ENCODE measurements at places on chromosomes 3 and 15.
A peak's percentile ranks its signal among the peaks of the same experiment; 100 is the strongest.

- H3K27ac ChIP-seq = no peak overlapping the region
- DNase-seq = no peak
- H3K36me3 ChIP-seq = no peaks in the 10 kb centered on the region
- peaks cover 21% of the 10 kb centered on the region for H3K27me3 ChIP-seq
- H3K4me1 ChIP-seq = peaks cover 9% of the 10 kb centered on the region
Measured at GRCh38 chr15:63387748-63388493, 6.3 kb upstream of the CA12 start.

DNA sequence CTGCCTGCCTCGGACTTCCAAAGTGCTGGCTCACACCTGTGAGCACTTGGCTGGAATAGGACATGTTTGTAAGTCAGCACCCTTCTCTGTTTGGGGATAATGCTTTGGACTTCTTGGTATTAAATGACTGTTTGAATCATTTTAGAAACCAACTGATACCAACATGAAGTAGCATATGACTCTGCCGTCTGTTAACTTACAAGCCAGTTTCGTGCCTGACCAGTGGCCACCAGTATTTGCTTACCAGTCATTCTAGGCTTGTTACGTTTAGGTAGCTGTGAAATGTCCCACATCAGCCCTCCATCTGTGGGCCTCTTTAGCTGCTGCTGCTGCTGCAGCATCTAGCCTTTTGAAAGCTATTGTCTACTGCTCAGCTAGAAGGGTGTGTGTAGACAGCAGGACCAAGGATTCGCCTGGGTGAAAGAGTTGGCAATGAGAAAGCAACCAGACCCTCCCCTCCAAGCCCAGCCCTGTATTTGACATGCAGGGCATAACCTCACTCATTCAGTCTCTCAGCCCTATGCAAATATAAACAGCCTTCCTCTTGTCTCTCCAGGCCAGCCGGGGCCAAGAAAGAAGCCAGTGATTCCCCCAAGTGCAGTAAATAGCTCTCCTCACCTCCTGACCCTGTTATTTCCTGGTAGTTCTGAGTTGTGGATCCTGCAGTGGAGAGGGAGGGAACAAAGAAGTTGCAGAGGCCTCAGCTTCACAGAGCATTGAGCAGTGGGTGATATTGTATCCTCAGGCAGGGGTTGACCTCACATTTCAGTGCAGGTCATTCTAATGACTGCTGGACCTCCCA lies 51.0 kb downstream of the NKIRAS1 start:
- H3K4me1 ChIP-seq = peaks cover 29% of the 10 kb centered on the region
- peaks cover 6% of the 10 kb centered on the region for H3K36me3 ChIP-seq
- H3K4me3 ChIP-seq = no peak overlapping the region
- H3K27ac ChIP-seq = peak overlapping the region; percentile 15

- H3K27ac ChIP-seq = no peak overlapping the region
- H3K27me3 ChIP-seq = no peaks in the 10 kb centered on the region
- peak overlapping the region; percentile 73 for H3K4me3 ChIP-seq
- DNase-seq = no peak
- H3K4me1 ChIP-seq = peaks cover 30% of the 10 kb centered on the region
Measured at GRCh38 chr3:112086875-112087524, 811 bp downstream of the C3orf52 start.

- DNase-seq = peak; percentile 60
- no peak overlapping the region for H3K27ac ChIP-seq
- H3K36me3 ChIP-seq = no peaks in the 10 kb centered on the region
- H3K27me3 ChIP-seq = peaks cover 25% of the 10 kb centered on the region
Measured at GRCh38 chr15:91849749-91850161, 3.8 kb upstream of the SLCO3A1 start.

DNA sequence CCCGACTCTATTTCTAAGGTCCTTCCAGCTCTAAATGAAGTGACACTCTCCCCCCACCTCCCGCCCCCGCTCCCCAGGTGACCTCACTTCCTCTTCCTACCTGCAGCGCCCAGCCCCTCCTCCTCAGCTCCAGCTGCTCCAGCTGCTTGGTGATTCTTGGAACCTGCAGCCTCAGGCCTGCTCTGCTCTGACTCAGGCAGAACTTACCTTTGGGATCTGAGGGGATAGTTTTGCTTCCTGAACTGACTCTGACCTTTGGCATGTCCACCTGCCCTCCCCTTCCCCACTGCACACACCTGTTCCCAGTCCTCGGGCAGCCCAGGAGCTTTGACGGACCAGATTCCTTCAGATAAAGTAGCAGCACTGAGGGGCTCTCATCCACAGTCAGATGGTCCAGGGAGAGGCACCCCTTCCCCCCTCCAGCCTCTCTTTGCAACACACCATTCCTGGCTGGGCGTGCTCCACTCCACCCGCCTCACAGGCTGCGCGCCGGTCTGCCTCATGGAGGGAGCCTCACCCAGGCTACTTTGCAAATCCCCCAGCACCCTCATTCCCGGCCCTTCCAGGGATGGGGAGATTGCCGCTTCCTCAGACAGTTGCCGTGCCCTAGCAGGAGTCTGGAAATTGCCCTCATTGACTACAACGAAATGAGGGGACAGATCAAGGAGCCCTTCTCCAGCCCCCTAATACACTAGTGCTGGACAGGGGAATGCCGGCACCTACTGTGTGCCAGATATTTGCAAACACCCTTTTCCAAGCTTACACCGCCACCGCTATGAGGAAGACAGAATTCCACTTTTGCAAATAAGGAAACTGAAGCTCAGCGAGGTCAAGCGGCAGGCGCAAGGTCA lies 692 bp upstream of the C15orf39 start:
- H3K27ac ChIP-seq = peak overlapping the region; percentile 83
- no peaks in the 10 kb centered on the region for H3K27me3 ChIP-seq

GRCh38 chr15:33442449-33442848 lies 131.7 kb downstream of the RYR3 start:
- H3K4me3 ChIP-seq = no peak overlapping the region
- H3K27me3 ChIP-seq = no peaks in the 10 kb centered on the region
- no peak for DNase-seq
- H3K27ac ChIP-seq = no peak overlapping the region
- H3K36me3 ChIP-seq = no peaks in the 10 kb centered on the region

DNA sequence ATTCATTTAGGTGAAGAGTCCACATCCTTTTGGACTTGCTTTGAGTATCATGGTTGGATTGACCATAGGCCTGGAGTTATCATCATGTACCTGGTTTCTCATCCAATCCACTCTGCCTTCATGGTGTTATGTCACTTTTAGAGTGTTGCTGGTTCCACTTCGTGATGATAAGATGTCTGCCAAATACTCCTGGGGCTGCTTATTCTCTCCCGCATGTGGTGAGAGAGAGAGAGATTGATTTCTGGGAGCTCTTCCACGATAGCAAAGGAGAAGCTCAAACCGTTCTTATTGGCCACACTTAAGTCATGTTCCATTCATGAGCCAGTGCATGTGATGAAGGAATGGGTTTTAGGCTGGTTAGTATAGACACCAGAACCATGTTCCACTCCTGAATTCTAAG lies 47.6 kb downstream of the MITF start:
- no peaks in the 10 kb centered on the region for H3K4me1 ChIP-seq
- H3K4me3 ChIP-seq = no peak overlapping the region
- no peak for DNase-seq
- H3K27ac ChIP-seq = no peak overlapping the region

DNA sequence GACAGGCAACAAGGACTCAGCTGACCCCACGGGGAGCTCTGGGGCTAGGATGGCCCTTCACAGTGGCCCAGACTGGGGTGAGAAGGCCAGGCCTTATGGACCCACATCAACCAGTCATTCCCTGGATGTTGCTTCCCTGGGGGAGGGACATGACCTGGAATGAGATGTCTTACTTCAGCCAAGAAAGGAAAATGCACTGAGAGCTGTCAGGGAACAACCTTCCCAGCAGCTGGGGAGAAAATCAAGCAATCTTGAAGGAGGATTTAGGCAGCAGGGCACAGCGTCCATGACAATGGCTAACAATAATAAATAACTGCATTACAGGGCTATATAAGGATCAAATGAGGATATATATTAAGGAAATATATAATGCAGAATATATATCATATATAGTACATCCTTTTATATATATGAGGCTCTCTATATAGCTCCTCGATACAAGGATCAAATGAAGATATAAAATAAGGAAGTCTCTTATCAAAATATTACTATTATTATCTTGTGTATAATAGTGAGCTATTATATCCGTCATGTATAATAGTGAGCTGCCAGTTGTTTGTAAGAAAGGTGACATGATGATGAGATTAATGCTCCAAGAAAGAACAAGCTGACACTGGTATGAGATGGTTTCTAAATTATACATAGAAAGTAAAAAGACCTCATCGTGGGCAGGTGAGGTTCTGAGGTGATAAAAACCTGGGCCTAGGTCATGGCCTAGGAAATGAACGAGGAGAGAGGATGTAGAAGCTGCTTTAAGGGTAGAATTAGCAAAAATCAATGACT lies 117.8 kb upstream of the LIPC start:
- peak overlapping the region; percentile 10 for H3K27ac ChIP-seq
- H3K4me1 ChIP-seq = peaks cover 11% of the 10 kb centered on the region
- no peaks in the 10 kb centered on the region for H3K27me3 ChIP-seq
- no peak for DNase-seq
- no peaks in the 10 kb centered on the region for H3K36me3 ChIP-seq
- H3K4me3 ChIP-seq = no peak overlapping the region

- no peak overlapping the region for H3K27ac ChIP-seq
- peaks cover 6% of the 10 kb centered on the region for H3K36me3 ChIP-seq
- no peak for DNase-seq
- H3K27me3 ChIP-seq = no peaks in the 10 kb centered on the region
- no peaks in the 10 kb centered on the region for H3K4me1 ChIP-seq
Measured at GRCh38 chr3:128753715-128754114, 27.7 kb downstream of the RAB7A start.

DNA sequence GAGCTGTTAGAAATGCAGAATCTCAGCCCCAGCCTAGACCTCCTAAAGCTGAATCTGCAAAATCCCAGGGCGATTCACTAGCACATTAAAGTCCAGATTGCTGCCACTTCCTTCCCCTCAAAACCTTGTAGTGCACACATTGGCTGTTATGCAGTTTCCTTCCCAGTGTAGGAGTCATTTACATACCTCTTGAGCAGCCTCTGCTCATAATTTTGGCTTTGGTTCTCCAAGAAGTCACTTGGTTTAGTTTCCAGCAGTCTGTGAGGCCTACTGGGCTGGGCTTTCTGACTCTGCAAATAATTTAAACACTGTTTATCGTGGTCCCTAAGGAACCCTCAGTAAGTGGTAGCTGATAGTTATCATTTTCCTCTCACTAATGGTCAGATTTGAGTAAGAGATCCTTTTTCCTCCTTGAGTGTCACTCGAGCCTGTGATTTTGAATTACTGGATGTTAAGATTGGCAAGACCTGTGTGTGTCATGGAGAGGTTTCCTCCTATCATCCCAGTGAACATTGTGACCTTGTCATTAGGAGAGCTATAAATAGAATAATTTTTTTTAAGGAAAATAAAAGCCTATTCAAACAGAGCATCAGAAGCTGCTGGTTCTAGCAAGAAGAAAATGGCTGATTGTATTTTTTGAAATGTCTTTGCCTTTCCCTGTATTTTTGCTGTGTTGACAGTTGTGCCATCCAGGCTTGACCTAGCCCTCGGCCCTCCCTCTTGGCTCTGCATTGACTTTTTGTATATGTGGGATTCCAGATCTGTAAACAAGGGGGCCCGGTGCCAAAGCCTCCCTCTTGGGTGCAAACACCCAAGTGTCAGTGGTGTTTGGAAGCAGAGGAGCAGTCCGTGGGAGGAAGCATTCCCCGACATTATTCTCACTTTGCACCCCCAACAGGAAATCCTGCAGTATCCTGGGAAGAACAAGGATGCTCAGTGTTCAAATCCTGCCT lies 134.8 kb upstream of the ANKRD28 start:
- no peaks in the 10 kb centered on the region for H3K4me1 ChIP-seq
- H3K27me3 ChIP-seq = no peaks in the 10 kb centered on the region
- DNase-seq = no peak

GRCh38 chr3:136311968-136312367 lies 61.8 kb downstream of the PCCB start:
- H3K4me1 ChIP-seq = no peaks in the 10 kb centered on the region
- no peak for DNase-seq
- H3K27ac ChIP-seq = no peak overlapping the region
- H3K36me3 ChIP-seq = no peaks in the 10 kb centered on the region
- no peaks in the 10 kb centered on the region for H3K27me3 ChIP-seq

GRCh38 chr3:152650177-152650576 lies 184.8 kb upstream of the P2RY1 start:
- H3K36me3 ChIP-seq = no peaks in the 10 kb centered on the region
- DNase-seq = no peak
- H3K4me1 ChIP-seq = no peaks in the 10 kb centered on the region
- no peak overlapping the region for H3K27ac ChIP-seq
- no peaks in the 10 kb centered on the region for H3K27me3 ChIP-seq

DNA sequence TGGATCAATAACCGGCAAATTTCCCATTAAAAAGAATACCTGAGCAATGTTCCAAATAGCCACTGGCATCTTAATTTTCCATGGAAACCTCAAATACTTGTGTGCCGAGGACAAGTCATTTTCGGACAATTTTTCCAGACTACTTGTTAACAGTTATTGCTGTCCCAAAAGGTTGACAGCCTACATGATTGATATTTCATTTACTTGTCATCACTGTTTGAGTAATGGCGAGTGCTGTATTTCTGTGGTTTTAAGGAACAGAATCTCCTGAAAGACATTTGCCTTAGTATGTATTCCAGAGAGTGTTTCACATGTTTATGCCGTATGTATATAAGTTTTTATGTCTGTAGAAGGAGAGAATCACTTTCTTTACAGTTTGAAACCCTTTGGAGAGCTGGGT lies 36.7 kb downstream of the MAP2K5 start:
- H3K4me3 ChIP-seq = no peak overlapping the region
- no peak overlapping the region for H3K27ac ChIP-seq
- H3K27me3 ChIP-seq = no peaks in the 10 kb centered on the region
- DNase-seq = no peak
- no peaks in the 10 kb centered on the region for H3K36me3 ChIP-seq

DNA sequence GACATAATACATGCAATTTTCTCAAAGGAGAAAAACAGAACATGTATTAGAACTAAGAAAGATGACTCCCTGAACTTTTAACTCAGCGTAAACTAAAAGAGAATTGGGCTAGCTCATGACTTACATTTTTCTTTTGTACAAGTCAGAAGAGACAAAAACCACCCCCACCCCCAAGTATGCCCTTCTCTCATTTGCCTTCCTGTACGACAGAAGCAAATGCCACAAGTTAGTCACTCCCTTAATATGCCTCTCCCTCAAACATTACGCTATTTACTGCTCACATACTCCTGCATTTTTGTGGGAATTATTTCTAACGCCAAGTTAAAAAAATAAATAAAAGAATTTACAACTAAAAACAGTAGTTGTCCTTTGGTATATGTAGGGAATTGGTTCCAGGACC lies 22.0 kb downstream of the CPEB1 start:
- no peaks in the 10 kb centered on the region for H3K36me3 ChIP-seq
- DNase-seq = no peak
- no peak overlapping the region for H3K4me3 ChIP-seq
- H3K4me1 ChIP-seq = no peaks in the 10 kb centered on the region

- H3K36me3 ChIP-seq = no peaks in the 10 kb centered on the region
- H3K27ac ChIP-seq = no peak overlapping the region
- H3K27me3 ChIP-seq = no peaks in the 10 kb centered on the region
- DNase-seq = no peak
- H3K4me3 ChIP-seq = no peak overlapping the region
Measured at GRCh38 chr15:100905850-100906249, 13.3 kb upstream of the LRRK1 start.

- no peak overlapping the region for H3K4me3 ChIP-seq
- H3K36me3 ChIP-seq = no peaks in the 10 kb centered on the region
- no peaks in the 10 kb centered on the region for H3K27me3 ChIP-seq
- no peak for DNase-seq
- no peaks in the 10 kb centered on the region for H3K4me1 ChIP-seq
- H3K27ac ChIP-seq = no peak overlapping the region
Measured at GRCh38 chr15:45799508-45799907, 164.7 kb downstream of the SQOR start.
